ENCODE measurements at places on chromosomes 1 and 21.

GRCh38 chr1:27632387-27633297 is 2.3 kb downstream of the FGR start:
- no peak for DNase-seq

DNA sequence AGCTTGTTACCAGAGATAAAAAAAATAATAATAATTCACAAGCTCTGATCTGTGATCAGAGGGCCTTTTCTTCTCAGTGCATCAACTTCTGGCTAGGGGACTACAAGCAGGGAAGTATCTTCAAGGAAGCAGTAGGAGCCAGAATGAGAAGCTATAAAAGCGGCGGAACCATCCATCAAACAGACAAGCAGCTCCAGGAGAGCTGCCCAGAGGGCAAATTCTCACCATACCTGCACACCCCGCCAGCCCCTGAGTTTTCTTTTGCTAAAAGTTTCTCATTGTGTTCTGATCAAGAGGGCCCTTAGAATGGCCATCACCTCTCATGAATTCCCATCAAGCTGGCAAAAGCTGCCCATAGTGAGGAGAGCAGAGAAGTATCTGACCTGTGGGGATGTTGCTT is 99.4 kb downstream of the SMYD2 start:
- DNase-seq = no peak

- DNase-seq = no peak
These were observed 56.4 kb upstream of the RGS7 start for GRCh38 chr1:241413386-241413785.

- no peak for DNase-seq
These were observed 9.7 kb upstream of the TENT5C start for GRCh38 chr1:117596023-117596720.

GRCh38 chr1:168341483-168341975 is 60.9 kb downstream of the TBX19 start:
- DNase-seq = no peak

DNA sequence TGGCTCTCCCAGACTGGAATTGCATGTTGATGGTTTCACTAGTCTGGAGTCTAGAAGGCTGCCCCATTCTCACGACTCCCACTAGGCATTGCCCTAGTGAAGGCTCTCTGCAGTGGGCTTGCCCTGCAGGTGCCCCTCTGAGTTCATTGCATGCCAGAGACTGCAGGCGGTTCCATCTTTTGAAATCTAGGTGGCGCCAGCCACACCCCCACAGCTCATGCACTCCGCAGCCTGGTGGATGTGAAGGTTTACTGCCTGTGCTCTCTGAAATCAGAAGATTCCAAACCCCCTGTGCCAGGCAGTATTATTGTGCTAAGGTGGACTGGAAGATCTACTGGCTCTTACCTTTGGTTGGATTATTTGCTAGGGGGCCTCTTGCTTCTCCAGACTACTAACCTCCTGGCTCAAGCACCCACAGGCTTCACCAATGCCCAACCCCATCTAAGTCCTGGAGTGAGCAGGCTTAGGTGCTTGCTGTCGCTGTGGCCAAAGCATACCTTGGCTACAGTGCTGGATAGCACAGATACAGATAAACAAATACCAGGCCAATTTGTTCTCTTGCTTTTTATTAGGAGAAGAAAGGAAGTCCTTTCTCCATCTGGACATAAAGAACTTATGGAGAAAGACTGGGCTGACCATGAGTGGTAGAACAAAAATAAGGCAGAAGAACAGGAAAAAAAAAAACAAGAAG is 83.5 kb upstream of the SIM2 start:
- DNase-seq = no peak

DNA sequence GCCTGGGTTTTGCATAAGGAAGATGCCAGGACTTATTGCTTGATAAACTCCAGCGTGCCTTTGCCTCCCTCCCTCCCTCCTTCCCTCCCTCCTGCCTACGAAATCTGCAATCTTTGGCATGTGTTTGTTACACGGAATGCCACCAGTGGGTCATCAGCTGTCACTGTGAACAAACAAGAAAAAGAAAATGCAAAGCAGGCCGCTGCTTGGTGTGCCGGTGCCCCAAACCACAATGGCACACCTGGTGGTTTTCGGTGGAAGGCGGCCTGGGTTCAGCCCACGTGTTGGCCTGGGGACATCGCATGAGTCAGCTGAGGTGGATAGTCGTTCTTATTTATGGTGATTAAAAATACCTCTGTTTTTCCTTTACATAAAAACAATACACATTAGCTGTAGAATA is 16.3 kb upstream of the IFNLR1 start:
- DNase-seq = no peak

GRCh38 chr1:53862507-53862906 is 24.4 kb upstream of the NDC1 start:
- DNase-seq = no peak

- DNase-seq = no peak
These were observed 102.8 kb downstream of the CDC7 start for GRCh38 chr1:91603409-91603808.

GRCh38 chr1:58784758-58785441 is 1.1 kb upstream of the JUN start:
- peak; percentile 66 for DNase-seq

DNA sequence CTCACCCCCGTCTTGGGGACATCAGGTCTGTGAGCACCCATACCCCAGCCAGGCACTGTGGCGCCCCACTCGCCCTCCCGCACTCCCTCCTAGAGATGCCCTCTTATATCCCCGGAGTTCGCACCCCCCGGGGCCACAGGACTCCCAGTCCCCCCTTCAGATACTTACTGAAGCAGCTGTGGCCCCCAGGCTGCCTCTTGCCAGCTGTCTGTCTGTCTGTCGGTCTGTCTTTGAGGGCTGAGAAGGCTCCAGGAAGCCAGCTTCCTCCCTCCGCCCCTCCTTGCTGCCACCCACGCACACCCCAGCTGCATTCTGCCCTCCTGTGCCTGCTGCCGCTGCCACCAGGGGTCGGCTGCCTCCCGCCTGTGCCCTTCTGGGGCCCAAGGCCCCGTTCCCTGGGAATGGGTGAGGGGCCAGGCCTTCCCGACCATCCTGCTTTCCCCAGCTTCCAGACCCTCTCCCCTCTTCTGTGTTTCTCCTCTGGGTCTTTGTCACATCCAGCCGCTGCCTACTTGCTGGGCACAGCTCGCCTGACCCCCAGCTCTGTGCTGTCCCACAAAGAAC is at the start of gene PTPN7:
PTPN7 (minus strand) TSS at position 226 of the 564 bp plus-strand sequence. CDS start 1,200 bp downstream, outside the sequence.
- DNase-seq = peak; percentile 77

- no peak for DNase-seq
These were observed 27.9 kb downstream of the CACNA1S start for GRCh38 chr1:201084295-201084694.

DNA sequence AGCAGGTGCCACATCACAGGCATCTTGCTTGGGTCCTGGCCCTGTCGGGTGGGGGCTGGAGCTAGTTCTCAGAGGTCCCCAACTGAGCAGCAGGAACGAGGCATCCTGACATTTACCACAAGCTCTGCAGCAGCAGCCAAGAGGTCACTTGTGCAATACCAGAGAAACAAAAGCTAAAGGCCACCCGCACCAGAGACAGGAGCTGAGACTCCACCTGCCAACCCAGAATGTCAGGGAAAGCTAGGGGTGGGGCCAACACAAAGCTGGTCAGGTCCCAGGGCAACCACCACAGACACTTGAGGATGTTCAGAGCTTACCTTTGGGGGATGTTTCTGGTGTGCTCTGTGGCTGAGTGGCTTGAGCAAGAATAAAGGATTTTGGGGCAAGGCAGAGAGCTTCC is 13.6 kb upstream of the SYT6 start:
- no peak for DNase-seq

- no peak for DNase-seq
These were observed 12.5 kb downstream of the PIP5K1A start for GRCh38 chr1:151210830-151211229.

DNA sequence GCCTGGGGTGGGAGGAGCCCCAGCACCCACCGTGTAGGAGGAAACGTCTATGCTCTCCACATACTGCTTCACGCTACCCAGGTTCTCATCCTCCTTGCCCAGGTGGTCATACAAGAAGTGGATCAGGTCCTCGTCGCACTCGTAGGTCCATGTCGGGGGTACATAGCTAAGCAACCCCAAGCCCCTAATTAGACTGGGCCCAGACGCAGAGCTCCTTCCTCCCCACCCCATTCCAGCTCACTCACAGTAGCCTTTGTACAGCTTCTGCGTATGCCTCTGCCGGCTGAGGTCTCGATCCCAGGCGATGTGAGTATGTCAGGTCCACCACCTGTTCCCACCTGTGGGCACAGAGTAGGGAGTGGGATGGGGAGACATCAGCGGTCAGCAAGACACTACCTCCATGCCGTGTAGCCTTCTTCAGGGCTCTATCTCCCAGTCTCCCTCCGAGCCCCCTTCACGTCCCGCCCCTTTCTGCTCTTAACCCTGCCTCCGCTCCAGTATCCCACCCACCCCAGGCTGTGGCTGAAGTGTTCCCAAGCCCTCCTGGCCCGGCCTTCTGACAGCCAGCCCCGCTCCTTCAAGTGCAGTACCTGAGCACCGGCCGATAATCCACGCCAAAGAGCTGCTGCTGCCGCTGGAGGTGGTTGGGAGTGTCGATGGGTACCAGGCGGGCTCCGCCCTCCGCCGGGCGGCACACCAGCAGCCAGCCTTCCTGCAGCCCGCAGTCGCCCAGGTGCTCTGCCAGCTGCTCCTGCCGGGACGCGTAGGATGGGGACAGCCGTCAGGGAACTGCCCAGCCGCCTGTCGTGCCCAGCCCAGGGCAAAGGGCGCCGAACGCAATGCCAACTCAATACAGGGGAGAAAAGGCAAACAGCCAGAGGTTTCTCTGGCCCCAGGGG is 919 bp downstream of the HECTD3 start:
- DNase-seq = no peak

- no peak for DNase-seq
These were observed 88.8 kb upstream of the GPR52 start for GRCh38 chr1:174358786-174359453.

DNA sequence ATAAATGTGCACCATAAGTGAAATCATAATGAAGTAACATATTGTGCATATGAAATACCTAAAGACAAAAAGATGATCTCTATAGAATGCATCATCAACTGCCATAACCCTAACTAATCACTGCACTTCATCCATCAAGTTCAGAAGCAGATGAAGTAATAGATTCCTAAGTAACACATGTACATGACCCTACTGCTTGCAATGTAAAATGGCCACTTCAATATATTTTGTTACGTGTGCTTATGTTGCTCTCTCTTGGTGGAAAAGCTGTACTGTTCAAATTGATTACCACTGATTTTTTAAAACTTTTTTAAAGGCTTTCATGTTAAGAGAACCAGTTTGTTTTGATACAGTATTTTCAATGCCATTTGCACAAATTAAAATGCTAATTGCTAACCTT is 141.8 kb downstream of the TTLL7 start:
- DNase-seq = no peak

GRCh38 chr1:18037651-18038050 is 69.9 kb upstream of the IGSF21 start:
- DNase-seq = no peak

DNA sequence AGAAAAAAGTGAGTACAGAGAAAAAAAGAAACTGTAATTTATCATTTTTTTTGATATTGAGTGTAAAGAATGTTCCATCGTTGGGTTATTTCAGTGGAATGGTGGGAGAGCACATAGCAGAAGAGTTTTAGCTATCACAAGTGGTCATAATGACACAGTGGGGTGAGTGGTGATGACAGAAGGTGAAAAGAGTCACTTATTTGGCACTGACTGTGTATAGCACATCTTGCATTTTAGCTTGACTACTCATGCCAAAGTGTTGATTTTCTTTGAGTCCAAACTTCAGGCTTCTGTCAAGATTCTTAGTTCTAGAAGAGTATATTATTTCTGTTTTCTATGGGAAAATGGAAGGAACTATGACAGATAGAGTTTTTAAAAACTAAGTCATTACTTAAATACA is 261.2 kb downstream of the GRIK1 start:
- no peak for DNase-seq

DNA sequence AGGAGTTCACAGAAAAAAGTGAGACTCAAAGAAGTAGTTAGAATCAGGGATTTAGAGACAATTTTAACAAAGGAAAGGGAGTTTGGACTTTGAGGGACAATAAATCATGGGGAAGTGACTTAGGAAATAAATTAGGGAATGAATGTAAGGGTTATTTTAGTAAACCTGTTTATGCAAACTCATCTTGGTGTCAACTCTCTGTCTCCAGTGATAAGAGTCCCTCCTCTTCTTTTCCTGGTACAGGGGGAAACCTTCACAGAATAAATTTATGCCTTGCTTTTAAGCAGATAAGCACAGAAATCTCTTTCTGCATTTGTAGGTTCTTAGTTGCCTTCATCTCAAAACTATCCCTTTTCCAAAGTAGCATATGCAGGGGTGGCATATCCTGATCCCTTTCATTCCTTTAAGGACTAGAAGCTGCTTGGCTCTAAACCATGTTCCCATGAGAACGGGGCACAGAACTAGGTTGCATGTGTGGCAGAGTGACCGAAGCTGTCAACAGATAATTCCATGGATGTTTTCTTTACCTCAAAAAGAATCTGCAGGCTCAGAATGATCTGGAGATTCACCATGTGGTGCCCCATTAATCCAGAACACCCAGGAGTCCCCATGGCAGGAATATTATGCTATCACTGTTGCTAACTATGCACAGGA is 155.4 kb downstream of the ZNF648 start:
- no peak for DNase-seq

DNA sequence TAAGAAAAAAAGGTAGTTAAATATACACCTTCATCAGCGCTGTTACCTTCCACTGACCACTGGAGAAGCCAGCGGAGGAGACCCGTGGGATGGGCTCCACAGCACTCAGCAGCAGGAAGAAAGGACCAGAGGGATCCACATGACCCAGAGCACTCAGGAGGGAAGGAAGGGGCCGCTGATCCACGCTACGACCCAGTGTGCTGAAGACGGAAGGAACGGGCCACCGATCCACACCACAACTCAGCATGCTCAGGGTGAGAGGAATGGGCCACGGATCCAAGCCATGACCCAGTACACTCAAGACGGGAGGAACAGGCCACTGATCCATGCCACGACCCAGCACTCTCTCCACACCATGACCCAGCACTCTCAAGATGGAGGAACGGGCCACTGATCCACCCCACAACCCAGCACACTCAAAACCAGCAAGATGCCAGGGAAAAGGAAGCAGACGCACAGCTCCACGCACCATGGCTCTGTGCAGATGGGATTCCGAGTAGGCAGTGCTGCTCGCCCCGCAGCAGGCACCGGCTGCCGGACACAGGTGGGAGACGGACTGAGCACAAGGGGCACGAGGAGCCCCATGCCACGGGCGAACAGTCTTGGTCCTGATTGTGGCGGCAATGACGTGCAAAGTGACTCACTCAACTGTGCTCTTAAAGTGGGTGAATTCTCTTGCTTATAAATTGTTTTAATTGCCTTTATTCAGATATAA is 8.7 kb downstream of the WRAP73 start:
- DNase-seq = no peak
